ENCODE measurements at places on chromosomes 5 and 9.

DNA sequence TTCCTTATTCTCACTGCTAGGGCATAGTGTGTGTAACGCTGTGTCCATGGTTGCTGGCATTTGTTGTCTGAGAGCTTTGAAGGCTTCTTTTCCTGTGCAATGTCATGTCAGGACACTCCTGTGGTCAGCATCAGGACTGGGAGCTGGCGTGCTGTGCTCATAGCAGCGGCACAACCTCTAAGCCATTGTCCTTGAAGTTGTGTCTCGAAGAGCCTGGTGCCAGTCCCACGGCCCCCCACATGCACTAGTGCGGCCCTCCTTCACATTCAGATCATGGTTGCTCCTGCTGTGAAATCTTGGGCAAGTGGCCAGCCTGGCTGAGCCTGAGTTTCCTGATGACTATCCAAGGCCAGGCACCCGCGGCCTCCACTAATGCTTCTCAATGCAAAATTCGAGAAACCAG lies 32.4 kb downstream of the PDZD2 start:
- DNase-seq = peak; percentile 73

DNA sequence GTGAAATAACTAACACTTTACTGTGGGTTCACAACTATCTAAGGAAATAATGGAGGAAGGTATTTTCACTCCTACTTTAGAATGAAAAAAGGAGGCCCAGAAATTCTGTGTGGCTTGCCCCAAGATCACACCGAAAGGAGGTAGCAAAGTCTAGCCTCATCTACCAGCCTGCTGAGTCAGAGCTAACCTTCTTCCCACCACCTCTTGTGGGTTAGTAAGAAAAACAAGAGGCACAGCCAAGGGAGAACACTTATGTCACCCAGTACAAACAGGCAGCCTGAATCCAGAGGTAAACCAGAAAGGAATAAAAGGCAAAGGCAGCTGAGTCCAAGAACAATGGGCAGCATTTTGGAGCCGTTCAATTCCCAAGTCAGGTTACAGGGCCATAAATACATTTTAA lies 91.9 kb upstream of the RASEF start:
- DNase-seq = no peak

- DNase-seq = no peak
Observed at GRCh38 chr9:84228130-84228720, 112.3 kb downstream of the SLC28A3 start.

- no peak for DNase-seq
Observed at GRCh38 chr9:77024776-77025545, 5.5 kb downstream of the FOXB2 start.

GRCh38 chr9:128113526-128114325 lies 13.8 kb downstream of the PTGES2 start:
- no peak for DNase-seq

GRCh38 chr9:95096807-95097206 lies 220.7 kb downstream of the FANCC start:
- DNase-seq = no peak

DNA sequence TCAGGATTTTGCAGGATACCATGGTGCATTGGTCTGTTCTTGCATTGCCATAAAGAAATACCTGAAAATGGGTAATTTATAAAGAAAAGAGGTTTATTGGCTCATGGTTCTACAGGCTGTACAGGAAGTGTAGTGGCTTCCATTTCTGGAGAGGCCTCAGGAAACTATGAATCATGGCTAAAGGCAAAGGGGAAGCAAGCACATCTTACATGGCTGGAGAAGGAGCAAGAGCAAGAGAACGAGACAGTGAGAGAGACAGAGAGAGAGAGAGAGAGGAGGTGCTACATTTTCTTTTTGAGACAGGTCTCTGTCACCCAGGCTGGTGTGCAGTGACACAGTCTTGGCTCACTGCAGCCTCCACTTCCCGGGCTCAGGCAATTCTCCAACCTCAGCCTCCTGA lies 43.9 kb downstream of the P4HA2 start:
- DNase-seq = no peak

DNA sequence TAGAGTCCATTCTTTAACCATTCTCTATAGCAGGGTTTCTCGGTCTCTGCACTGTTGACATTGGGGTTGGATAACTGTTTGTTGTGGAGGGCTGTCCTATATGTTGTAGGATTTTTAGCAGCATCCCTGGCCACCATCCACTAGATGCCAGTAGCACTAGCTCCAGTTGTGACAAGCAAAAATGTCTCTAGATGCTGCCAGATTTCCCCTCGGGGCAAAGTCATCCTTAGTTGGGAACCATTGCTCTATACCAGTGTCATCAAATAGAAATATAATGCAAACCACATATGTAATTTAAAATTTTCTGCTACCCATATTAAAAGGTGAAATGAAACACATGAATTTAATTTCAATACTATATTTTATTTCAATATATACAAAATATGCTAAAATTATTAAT lies 2.9 kb downstream of the TTC23L start:
- no peak for DNase-seq

- no peak for DNase-seq
Observed at GRCh38 chr9:91966503-91966902, 16.5 kb upstream of the ROR2 start.

DNA sequence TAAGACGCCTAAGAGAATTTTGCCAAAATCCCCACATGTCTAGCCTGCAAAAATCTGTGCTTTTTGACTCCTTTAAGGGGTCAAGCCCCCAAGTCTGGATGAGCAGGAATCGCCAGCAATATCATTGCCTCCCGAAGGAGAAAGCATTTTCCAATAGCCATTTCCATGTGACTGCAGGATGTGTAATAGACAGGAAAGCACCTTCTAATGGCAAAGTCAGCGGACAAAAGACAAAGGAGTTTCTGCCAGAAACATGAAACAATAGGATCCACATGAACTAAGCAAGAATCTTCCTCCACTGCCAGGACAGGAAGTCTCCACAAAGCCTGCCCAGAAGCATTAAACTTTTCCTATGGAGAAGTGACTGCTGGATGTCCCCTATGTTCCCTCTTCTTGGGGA lies 177.1 kb upstream of the PCSK5 start:
- no peak for DNase-seq

GRCh38 chr5:423626-424261 lies 19.2 kb upstream of the EXOC3 start:
- peak; percentile 54 for DNase-seq

- DNase-seq = peak; percentile 57
Observed at GRCh38 chr5:140672455-140673186, 755 bp downstream of the DND1 start.

GRCh38 chr9:93683331-93684134 lies 107.1 kb downstream of the PHF2 start:
- peak; percentile 18 for DNase-seq

GRCh38 chr9:110252509-110253139 lies 3.7 kb downstream of the TXN start:
- DNase-seq = no peak

GRCh38 chr5:16757989-16758501 lies 141.2 kb upstream of the RETREG1 start:
- DNase-seq = no peak

DNA sequence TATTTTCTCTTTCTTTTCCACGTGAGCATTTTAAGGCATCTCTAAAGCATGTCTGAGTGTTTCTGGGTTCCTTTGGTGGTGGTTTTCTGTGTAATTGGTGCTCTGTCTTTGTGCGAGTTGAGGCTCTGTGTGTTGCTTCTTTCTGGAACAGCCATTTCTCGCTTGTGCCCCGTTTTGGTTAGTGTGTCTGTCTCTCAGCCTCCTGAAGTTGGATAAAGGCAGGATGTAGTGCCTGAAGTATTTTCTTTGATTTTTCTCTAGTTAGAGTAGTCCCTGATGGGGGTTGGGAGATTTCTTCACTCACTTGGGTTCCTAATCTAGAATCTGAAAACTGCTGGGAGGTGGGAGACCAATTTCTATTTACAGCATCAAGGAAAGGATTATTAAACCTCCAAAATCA lies 129.7 kb upstream of the TMEM161B start:
- no peak for DNase-seq

DNA sequence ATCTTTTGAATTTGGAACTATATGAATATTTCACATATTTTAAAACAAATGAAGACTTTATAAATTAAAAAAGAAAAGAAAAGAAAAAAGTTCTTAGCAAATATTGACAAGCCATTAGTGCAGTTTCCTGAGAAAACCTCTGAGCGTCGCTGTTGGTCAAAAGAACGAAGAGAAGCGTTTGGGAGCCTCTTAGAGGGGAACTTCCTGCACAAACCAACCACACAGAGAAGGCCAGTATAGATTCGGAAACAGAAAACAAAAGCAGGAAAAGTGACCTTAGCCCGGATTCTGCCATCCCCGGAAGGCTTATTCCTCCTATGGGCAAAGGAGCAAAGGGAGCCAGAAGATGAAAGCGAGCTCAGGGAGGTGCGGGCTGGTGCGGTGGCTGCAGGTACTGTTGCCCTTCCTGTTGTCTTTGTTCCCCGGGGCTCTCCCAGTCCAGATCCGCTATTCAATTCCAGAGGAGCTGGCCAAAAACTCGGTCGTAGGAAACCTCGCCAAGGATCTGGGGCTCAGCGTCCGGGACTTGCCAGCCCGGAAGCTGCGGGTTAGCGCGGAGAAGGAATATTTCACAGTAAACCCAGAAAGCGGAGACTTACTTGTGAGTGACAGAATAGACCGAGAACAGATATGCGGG lies at the start of gene PCDHGB2:
Gene PCDHGB2 (plus strand): TSS at position 205 of the 637 bp plus-strand sequence. CDS start 142 bp downstream, at position 347.
- DNase-seq = no peak

GRCh38 chr9:96486386-96487028 lies 36.5 kb downstream of the HABP4 start:
- peak; percentile 80 for DNase-seq

GRCh38 chr9:81082221-81082620 lies 607.1 kb downstream of the TLE1 start:
- no peak for DNase-seq

DNA sequence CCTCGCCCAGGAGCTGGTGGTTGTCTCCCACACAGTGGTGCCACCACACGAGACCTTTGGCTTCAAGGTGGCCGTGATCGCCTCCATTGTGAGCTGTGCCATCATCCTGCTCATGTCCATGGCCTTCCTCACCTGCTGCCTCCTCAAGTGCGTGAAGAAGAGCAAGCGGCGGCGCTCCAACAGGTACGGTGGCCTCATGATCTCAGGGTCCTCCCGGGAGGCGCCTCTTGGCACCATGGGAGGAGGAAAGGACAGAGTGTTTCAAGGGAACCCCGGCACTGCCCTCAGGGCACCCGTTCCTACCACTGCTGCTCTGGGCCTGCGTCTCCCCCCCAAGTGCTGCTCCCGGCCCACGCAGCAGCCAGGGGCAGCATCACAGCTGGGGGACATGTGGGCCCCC lies 18.2 kb upstream of the CARD19 start:
- no peak for DNase-seq

DNA sequence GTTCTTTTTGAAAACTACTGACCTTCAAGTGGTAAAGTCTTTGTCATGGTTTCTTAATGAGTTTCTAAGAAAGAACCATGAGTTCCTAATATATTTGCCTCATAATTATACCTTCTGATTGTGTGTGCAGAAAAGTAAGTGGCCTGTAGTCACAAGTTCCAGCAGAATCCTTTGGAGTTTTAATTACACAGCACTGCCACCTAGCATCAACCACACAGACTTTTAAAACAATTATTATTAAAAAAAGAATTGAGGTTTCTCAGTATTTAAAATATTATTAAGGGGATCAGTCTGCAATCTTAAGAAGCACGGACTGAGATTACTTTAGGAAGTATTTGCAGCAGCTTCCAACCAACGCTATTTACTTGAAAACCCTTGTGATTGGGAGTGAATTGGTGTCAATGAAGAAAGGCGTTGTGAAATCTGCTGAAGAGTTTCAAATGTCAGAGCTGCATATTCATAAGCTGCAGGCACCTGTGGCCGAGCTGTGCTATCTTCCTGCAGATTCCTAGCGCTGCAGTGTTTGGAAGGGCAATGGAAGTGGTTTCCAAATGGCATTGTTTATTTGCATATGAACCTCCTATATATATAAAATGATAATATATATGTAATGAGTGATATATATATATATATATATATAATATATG lies 1074.2 kb upstream of the WWC1 start:
- DNase-seq = no peak

- no peak for DNase-seq
Observed at GRCh38 chr5:128199104-128199503, 115.5 kb downstream of the SLC12A2 start.

GRCh38 chr5:7867260-7867659 lies 1.6 kb downstream of the FASTKD3 start:
- DNase-seq = no peak

DNA sequence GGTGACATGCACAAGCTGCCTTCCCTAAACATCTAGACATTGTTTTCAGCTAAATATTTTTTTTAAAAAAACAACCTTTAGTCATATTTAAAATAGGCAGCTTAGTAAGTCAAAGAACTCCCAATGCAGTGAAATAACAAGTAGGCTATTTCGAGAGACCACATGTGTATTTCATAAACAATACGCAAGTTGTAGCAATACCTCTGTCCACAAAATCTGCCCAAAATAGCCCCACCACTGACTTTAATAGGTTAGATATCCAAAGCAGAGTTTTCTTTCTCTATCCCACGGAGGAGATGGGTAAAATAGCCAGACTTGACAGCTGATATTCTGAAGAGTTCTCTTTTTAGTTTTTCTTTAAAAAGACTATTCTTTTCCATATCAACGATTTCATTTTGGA lies 1.2 kb downstream of the SLC24A2 start:
- no peak for DNase-seq
